ENCODE measurements at places on chromosomes 1 and 21.

- DNase-seq: peak; percentile 71
These were observed 8.7 kb downstream of the PLEKHA6 start for GRCh38 chr1:204350857-204351573.

- no peak for DNase-seq
These were observed 210.9 kb downstream of the KAZN start for GRCh38 chr1:14809191-14809981.

- peak; percentile 88 for DNase-seq
These were observed 133.7 kb downstream of the RUNX1 start for GRCh38 chr21:34915364-34915841.

- no peak for DNase-seq
These were observed 22.0 kb upstream of the IFNLR1 start for GRCh38 chr1:24209097-24209496.

DNA sequence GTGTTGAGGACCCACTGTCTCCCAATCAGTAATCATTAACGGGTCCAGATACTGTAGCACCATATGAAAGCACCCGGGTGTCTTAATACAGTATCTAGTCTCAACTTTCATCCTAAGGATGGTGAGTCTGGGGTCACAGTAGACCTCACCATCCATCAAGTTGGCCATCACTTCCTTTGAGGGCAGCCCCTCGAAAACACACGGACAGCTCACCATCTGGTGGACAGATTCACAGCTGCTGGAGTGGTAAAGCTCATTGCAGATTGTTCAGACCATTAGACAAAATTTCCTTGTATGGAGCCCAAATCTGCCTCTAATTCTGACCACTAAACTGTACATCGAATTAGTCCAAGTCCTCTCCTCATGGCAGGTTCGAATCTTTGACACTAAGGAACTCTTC, 123.1 kb downstream of the PGBD5 start:
- DNase-seq: no peak

GRCh38 chr1:173507205-173507846, 30.2 kb downstream of the PRDX6 start:
- DNase-seq: peak; percentile 27

GRCh38 chr21:29546071-29546470, 247.3 kb downstream of the BACH1 start:
- DNase-seq: peak; percentile 33

- DNase-seq: peak; percentile 71
These were observed 16.5 kb downstream of the STK40 start for GRCh38 chr1:36369061-36369861.

DNA sequence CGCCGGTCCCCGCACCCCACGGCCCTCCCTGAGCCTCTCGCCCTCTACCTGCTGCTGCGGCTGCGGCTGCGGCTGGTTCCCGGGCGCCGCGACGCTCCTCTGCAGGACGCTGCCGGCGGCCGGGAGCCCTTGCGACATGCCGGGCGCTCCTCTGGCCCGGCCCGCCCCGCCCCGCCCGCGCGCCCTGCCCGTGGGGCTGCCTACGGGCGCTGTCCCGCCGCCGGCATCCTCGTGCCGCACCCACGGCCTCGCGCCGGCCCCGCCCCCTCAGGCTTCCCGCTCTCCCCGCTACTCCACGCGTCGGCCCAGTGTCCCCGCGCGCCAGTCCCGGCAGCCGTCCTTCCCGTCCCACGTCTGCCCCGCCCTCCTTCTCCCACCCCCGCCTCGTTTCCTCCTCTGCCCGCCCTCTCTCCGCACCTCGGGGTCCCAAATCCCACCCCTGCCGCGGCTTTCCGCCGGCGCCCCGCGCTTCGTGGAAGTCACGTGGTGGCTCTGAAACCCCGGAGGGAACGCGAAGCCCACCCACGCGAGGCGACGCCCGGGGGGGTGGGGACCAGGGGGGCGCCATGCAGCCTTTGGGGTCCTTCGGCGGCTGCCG, at the start of gene BATF3:
Gene BATF3 (minus strand): TSS at position 216 of the 598 bp plus-strand sequence. CDS start 78 bp downstream, at position 138.
- DNase-seq: peak; percentile 12

GRCh38 chr1:40314721-40315238, 2.3 kb downstream of the COL9A2 start:
- DNase-seq: no peak

- DNase-seq: peak; percentile 79
These were observed 5.2 kb downstream of the DIO1 start for GRCh38 chr1:53899206-53899628.

DNA sequence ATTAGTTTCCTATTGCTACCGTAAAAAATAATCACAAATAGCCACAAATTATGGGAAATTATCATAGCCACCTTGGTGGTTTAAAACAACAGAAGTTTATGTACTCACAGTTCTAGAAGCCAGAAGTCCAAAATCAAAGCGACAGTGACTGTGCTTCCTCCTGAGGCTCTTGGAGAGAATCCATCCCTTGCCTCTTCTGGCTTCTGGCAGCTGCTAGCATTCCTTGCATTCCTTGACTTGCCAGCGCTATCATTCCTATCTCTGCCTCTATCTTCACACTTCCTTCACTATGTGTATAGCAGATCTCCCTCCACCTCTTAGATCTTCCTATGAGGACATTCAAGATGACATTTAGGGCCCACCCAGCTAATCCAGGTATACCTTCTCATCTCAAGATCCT, 180.1 kb upstream of the USP25 start:
- DNase-seq: peak; percentile 65
